ENCODE measurements at places on chromosomes 1 and 21. TPM values are rescaled to one million over a fixed set of nuclear protein-coding genes. Genes with fewer than 3 reads are reported as not detected.

- DNase-seq, result no peak
Measured at GRCh38 chr1:234014208-234014607, 109.7 kb downstream of the SLC35F3 start.

GRCh38 chr1:192866241-192866868, 57.5 kb downstream of the RGS2 start:
- no peak for DNase-seq

DNA sequence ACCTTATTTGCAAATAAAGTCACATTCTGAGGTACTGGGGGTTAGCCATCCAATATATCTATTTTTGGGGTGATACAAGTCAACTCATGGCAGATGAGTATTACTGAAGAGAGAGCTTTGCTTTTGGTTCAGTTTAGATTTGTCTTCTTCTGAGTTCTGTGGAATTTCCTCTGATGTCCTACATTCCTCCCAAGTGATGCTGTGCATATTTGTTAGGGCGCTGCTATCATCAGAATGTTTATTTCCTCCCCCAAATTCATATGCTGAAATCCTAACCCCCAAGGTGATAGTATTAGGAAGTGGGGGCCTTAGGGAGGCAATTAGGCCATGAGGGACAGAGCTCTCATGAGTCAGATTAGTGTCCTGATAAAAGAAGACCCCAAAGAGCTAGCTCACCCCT, 96.2 kb upstream of the WLS start:
- DNase-seq, result no peak

GRCh38 chr1:79554688-79555087, 548.2 kb upstream of the ADGRL4 start:
- DNase-seq, result no peak

ARMH1 gene
- 32.8 TPM for polyA plus RNA-seq

BNIPL gene
- polyA plus RNA-seq, result 0.08 TPM

AQP10 gene
- polyA plus RNA-seq, result not detected
